ENCODE measurements at places on chromosomes 6 and 20.

GRCh38 chr20:57710841-57711240 is 1.0 kb upstream of the PMEPA1 start:
- no peak for DNase-seq

- DNase-seq: no peak
These were observed 26.3 kb downstream of the FLRT3 start for GRCh38 chr20:14310977-14311627.

DNA sequence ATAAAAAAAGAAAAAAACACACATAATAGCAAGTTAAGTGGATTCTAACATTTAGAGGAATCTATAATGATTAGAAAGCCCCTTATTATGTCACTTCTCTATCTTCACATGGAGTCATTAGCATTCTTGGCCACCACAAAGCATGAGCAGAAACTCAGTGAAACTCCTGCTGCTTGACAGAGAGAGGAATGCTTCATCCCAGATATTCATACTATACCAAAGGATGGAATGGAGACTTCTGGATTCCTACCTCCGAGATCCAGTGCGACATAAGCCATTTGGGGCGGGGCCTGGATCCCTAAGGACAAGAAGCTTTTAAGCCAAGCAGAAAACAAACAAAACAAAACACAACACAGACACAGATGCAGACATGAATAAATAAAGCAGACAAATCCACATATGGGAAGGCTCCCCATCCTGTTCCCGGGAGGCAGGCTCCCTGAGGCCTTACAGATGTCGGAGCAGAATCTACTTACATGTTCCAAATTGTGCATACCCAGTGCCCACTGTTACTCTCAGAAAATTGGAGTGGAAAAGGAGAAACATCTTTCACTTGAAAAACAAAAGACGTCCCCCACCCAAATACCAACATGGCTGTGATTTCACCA is 727.3 kb downstream of the MAFB start:
- no peak for DNase-seq

DNA sequence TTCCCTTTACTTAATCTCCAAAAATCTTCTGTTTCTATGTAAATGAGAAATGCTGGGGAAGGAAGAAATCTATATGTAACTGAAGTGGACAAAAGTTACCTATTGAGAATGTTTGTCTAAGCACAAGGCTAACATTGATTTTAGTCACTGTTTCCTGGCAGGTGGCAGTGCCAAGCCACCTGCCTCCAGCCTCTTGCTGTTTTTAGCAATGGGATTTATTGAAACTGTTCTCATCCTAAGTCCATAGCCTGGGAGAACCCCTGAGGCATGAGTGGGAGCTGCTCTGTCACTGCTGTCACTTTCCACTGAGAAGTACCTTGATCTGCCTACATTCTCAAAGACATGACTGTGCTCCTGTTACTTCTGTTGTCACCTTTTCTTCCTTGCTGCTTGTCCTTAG is 14.7 kb downstream of the ENPP3 start:
- DNase-seq: no peak

- DNase-seq: no peak
These were observed 115.9 kb downstream of the QRSL1 start for GRCh38 chr6:106745197-106745770.

- DNase-seq: no peak
These were observed 175.0 kb downstream of the HAO1 start for GRCh38 chr20:7765221-7765620.

DNA sequence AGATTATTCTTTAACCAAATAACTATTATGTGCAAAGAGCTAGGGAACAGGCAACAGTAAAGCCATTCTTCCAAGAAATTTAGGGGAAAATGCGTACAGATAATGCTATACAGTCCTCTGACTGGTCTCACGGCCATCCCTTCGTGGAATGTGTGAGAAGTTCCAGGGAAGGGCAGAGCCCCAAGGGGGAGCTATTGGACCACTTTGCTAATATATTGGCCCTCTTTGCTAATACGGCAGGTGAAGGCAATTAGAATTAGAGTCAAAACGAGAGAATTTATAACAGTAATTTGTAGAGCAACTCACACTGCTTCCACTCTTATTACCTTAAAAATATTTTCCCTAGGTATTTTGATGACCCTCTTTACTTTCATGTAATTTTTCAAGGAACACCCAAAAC is 140.4 kb downstream of the IMPG1 start:
- no peak for DNase-seq

- no peak for DNase-seq
These were observed 1183.8 kb downstream of the HACE1 start for GRCh38 chr6:103675807-103676406.

DNA sequence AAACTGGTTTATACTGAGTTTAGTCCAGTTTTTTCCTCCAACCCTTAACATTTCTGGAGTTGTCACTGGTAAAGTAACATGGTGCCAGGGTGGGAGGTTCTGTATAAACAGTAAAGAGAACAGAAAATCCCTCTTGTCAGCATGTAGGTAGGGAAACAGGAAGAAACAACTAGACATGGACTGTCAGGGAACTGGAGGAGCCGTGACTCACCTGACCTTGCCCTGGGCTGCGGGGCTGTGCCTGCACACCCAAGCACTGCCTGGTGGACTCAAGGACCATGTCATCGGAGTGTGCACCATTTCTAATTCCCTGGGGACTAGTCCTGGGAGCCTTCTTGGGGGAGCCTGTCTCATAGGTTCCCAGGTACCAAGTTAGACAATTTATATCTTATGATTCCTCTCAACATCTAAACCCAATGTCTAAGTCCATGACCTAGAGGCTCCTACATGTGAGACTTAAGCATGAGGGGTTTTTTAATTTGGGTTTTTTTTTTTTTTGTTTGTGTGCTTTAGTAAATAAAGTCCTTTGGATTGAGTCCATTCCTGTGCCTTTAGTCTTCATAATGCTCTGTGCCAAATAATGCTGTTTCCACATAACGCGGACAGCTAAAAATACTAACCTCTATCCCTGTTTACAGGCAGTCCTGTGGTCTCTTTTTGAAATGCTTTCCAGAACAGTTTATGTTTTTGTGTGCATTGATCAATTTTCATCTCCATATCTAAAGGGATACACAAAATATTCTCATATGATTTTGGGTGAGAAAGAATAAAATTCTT is 136.9 kb upstream of the SUPT3H start:
- no peak for DNase-seq

Data from activated CD4-positive, alpha-beta T cell treated with anti-CD3 and anti-CD28 coated beads for 24 hours (primary cell).